Lung (tissue), 17 donors: ENCODE measurements at places on chromosomes 16 and 17. TPM values are rescaled to one million over a fixed set of nuclear protein-coding genes. Genes with fewer than 3 reads are reported as not detected.

The ZNF232 gene
- 14.1 TPM for total RNA-seq

The PHOSPHO1 gene
- total RNA-seq: 10.2 TPM

The SLFN12 gene
- total RNA-seq: 12.4 TPM

The SLFN14 gene
- not detected for total RNA-seq

GRCh38 chr16:11676799-11677198 is 8.5 kb downstream of the SNN start:
- DNase-seq: no peak

GRCh38 chr17:42531455-42532354 is 4.3 kb upstream of the NAGLU start:
- DNase-seq: peak; percentile 74

GRCh38 chr17:80793421-80793820 is 198.2 kb upstream of the CHMP6 start:
- DNase-seq: peak; percentile 11

DNA sequence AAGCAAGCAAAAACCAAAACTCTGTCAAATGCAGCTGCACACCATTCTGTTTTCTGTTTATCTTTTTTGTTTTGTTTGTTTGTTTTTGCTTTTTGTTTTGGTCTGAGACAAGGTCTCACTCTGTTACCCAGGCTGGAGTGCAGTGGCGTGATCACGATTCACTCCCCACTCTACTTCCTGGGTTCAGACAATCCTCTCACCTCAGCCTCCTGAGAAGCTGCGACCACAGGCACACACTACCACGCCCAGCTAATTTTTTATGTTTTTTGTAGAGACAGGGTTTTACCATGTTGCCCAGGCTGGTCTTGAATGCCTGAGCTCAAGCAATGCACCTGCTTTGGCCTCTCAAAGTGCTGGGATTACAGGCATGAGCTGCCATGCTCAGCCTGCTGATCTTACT is 19.3 kb upstream of the SLFN13 start:
- DNase-seq: no peak

GRCh38 chr17:78112518-78113471 is 15.8 kb downstream of the TMC6 start:
- peak; percentile 56 for DNase-seq

- DNase-seq: no peak
Measured at GRCh38 chr17:31699281-31699680, 159.8 kb downstream of the COPRS start.
